Muscle of arm (tissue), 14 donors: ENCODE measurements at places on chromosomes 3 and 15.

GRCh38 chr15:32669896-32670611 lies 28.5 kb downstream of the SCG5 start:
- DNase-seq = no peak

- DNase-seq = no peak
Observed at GRCh38 chr3:137071104-137071503, 113.3 kb downstream of the IL20RB start.

- DNase-seq = no peak
Observed at GRCh38 chr3:172107403-172107802, 68.0 kb downstream of the FNDC3B start.

DNA sequence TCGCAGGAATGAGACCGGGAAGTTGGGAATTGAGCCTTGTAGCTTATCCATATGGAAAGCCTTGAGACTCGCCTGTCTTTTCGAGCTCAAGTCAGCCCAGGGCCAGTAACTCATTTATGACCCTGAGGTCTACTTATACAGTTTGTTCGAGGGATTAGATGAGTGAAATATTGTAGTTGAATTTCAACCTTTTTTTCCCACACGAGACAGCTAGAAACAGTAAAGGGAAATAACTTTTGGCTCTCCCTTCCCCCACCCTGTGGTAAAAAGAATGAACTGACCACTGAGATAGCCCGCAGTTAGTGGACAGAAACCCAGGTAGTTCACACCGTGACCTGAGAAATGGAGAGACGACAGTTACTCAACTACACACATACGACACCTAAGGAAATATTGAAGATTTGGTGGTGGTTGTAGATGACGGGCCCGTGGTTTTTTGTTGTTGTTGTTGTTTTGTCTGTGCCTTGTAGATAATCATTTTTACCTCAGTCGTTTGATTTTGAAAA lies 841 bp downstream of the EIF3J start:
- no peak for DNase-seq

GRCh38 chr15:61364871-61365270 lies 135.8 kb upstream of the RORA start:
- no peak for DNase-seq

DNA sequence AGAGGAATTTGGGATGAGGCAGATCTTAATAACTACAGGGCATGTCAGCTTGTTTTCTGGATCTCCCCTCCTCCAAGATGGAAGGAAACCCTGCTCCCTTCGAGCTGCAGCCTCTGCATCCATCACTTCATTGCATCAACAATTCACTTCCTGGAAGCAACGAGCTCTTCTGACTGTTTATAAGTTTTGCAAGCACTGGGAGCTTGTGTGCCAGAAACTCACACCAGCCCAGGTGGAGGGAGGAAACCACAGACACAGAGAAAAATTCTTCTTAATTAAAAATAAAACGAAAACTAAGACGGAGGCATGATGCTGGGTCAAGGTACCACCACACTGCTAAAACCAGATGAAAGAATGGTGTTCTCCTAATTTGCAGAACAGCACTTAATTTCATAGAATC lies 10.6 kb downstream of the LRIG1 start:
- DNase-seq = no peak

- no peak for DNase-seq
Observed at GRCh38 chr3:108036984-108037741, 53.7 kb downstream of the CD47 start.

GRCh38 chr15:71683411-71684274 lies 126.7 kb upstream of the NR2E3 start:
- DNase-seq = no peak

GRCh38 chr15:51846463-51847230 lies 17.2 kb downstream of the TMOD3 start:
- DNase-seq = no peak

DNA sequence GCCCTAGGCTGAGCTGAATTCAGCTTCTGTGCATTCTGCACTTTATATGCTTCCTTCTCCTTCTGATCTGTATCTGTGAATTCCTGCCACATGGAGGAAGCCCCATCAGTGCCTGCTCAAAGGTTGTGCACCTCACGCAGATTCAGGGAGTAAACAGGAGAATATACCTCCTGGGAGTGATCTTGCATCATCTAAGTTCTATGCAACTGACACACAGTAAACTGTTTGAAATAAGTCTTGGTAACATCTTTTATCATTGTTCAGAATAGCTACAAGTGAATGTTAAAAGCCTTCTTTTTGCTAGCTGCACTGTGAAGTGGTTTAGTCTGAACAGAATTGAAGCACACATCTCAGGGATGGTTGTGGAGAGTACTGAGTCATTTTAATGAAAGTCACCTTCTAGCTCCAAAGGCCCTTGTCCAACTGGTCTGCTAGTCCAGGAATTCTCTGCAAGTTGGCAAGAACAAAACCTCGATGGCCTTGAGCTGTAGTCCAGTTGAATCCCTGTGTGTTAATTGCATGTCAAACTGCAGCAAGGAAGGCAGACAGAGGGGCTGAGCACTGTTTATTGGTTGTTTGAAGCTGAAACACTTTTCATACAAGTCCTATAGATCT lies 215.0 kb downstream of the WNT5A start:
- DNase-seq = no peak

DNA sequence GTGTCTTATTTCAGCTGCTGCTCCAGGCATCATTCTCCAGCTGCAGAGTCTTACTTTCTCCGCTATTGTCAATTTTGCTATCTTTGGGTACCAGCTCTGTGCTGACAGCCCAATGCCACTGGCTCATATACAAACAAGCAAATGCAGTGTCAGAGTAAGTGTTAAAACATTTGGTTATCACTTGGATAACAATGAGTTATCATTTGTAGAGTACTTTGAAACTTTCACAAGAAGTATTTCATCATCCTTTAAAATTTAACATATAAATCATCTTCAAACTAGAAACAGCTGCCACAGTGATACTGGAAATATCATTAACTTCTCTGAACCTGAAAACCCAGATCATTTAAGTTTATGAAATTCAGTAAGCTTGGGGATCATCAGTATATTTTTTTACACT lies 13.8 kb downstream of the TSPAN3 start:
- DNase-seq = no peak

- DNase-seq = no peak
Observed at GRCh38 chr15:54803987-54804386, 392.8 kb downstream of the RSL24D1 start.

GRCh38 chr3:182629521-182629920 lies 163.8 kb upstream of the ATP11B start:
- no peak for DNase-seq

DNA sequence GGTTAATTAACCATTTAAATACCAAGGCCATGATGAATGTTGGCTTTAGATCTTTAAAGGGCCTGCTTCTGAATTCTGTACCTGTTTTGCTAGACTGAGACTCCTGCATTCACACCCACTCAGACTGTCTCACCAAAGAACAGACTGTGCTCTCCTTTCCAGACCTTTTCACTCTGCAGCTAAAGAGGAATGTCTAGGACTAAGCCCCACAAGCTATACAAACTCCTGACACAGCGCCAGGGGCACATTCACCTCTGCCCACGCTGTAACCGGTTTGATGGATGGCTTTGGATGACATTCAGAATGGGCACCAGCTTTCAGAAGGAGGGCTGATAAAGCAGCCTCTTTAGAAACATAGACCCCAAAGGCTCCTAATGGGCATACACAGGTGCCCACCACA lies 200.1 kb downstream of the KCNMB2 start:
- DNase-seq = no peak

GRCh38 chr3:107285197-107285596 lies 92.0 kb upstream of the CCDC54 start:
- DNase-seq = no peak

DNA sequence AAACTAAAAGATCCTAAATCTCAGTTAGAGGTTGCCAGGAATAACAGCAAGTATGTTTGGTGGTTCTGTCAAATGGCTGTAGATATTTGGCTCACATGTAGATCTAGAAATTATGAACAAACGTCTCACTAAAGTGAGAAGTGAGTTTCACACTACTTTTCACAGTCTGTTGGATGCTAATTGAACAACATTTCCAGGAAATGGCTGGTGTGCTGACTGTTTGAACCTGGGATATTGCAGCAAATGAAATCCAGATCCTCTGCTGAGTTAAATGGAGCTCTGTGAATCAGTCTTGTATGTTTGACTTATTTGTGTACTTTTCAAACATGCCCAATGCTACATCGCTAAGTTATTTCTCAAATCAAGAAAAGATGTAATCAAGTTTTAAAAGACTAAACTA lies 21.3 kb upstream of the RSL24D1 start:
- DNase-seq = no peak

GRCh38 chr3:132294906-132295305 lies 22.3 kb upstream of the ACP3 start:
- DNase-seq = no peak

DNA sequence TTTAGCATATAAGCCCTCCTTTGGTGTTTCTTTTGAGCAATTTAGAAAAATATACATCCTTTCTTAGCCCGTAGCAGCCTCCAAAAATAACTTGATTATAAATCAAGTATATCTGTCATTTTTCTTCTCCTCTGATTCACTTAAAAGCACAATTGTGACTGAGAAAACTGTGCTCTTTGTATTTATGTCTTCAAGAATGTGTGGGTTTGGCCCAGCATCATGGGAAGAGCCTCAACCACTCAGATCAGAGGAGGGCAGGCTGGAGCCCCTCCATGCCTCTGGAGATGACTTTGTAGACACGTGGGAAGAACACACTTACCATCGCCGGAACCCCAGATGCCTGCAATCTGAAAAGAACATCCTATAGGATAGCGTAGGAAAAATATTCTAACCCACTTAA lies 123.8 kb upstream of the FEZF2 start:
- DNase-seq = no peak

- DNase-seq = no peak
Observed at GRCh38 chr3:72255791-72256559, 471.0 kb upstream of the PROK2 start.
